ENCODE measurements at places on chromosomes 6 and 20.

DNA sequence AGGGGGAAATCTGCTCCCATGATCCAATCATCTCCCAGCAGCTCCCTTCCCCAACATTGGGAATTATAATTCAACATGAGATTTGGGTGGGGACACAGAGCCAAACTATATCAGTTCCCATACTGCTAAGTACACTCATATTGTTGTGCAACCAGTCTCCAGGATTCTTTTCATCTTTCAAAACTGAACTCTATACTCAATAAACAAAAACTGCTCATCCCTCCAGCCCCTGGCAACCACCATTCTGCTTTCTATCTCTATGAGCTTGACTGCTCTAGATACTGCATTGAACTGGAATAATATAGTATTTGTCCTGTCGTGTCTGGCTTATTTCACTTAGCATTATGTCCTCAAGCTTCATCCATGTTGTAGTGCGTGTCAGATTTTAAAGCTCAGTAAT lies 42.9 kb downstream of the STX11 start:
- no peak for DNase-seq

- DNase-seq = no peak
These were observed 945.8 kb upstream of the ADGRB3 start for GRCh38 chr6:67689329-67689728.

- DNase-seq = no peak
These were observed 105.9 kb downstream of the MYB start for GRCh38 chr6:135286962-135287538.

DNA sequence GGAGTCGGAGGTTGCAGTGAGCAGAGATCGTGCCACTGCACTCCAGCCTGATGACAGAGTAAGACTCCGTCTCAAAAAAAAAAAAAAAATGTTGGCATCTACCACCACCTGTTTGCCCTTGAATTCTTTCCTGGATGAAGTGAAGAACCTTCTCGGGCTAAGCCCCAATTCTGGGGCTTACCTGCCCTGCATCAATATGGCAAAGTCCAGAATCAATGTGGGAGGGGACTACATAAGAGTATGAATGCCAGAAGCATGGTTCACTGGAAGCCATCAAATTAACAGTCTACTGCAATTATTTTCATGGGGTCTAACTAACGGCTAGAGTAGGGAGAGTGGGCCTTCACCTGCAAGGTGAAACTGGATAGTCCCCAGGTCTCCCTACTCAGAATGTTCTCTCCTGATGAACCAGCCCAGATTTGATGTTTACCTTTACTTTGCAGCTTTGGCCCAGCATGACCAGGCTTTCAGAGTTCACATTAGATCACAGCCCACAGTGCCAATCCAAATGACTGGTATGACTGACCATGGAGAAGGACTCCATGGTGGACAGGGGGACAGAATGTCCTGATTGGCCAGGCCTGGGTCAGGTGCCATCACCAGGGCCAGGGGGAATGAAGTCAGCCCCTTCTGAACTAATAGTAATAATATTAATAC lies 7.0 kb upstream of the RALY start:
- no peak for DNase-seq

DNA sequence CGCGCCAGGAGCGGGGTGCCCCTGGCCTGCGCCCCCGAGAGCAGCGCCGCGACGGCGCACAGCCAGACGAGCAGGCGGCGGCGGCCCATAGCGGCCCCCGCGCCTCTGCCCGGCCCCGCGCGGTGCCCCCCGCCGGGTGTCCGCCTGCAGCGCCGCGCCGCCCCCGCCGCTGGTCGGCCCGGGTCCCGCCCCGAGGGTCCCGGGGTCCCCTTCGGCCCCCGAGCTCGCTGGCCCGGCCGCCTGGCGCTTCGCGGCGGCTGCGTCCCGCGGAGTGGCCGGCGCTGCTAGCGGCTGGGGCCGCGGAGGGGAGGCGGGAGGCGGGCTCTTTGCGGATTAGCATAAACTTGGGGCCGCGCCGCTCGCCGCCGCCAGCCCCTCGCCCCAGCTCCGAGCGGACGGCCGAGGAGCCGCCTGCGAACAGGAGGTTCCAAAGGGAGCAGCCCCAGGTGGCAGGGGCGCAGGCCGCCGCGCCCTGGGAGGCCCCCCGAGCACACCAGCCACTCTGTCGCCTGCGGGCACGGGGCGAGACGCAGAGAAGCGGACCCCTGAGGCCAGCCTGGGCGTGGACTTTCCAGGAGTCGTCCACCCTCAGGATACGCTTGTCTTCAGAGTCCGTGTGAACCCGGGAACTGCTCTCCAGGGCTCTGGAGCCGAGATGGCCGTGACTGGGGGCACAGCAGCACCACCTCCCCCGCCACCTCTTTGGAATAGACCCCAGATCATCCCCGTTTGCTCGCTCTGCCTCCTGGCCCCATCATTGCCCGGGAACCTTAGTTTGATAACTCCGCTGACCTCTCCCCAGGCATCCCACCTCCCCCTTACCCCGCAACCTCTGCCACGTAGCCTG lies at the start of gene EMILIN3:
Gene EMILIN3 (minus strand): TSS at position 273 of the 847 bp plus-strand sequence. CDS start 184 bp downstream, at position 89.
- DNase-seq = no peak

- no peak for DNase-seq
These were observed 282.1 kb downstream of the UST start for GRCh38 chr6:149028767-149029405.

DNA sequence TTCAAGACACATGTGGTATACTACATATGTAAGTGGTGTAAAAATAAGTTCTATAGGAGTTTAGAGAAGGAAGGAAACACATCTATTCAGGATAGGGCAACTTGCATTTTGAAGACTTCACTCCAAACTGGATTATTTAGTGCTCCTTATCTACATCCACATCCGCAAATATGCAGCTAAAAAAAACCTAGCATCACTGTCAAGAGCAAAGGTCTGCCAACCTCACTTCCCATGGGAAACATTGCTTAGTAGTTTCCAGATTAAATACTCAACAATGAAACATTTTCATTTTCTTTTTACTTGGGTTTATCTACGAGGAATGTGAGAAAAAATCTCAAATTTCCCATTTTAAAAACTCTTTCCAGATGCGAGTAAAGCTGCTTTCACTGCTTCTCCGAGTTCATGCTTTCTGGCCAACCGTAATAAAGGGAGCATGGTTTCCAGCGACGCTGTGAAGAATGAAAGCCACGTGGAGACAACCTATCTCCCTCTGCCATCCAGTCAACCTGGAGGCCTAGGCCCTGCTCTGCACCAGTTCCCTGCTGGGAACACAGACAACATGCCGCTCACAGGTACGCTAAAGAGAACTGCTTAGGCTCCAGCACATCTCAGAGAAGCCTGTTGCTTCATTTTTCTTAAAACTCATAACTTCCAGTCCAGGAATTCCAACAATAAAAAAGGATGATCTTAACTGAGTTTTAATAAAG lies 48.2 kb downstream of the RFX6 start:
- no peak for DNase-seq

DNA sequence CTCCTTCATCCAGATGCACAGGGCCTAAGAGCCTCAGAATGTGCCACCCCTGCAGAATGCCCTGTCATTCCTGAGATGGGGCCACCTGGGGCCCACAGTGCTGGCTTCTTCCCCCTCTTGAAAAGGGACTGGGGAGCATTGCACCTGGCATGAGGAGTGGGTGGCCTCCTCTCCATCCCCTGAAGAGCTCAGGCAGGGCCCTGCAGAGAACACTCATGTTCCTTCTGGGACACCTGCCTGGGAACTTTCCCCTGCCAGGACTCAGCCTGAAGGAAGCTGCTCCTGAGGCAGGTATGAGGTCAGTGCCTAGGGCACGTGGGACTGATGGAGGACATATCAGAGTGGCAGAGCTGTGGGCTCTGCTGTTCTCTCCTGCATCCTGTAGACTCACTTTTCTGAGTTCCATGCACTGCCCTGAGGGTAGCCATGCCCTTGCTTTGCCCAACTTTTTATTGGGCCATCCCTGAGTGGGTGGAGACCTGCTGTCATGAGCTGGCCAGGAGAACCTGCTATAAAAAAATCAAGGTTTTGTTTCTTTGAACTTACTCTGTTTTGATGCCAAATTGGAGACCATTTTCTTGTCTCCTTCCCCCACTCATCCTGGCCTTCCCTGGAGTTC lies 19.5 kb downstream of the CCDC167 start:
- DNase-seq = no peak

DNA sequence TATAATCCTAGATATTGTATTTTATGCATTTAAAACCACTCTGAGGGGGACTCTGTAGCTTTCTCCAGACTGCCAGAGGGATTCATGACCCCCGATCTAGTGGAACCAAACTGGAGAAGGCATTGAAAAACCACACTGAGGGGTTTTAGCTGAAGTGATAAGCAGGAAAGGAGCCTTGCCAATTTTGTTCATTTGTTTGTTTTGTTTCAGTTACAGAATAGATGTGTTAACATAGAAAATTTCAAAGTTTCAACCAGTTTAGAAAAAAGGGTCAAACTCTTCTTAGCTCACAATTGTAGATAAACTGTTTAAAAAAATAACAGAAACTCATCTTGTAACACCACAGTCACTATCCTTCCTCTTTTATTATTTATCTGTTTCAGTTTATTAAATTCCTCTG lies 19.8 kb downstream of the TAB2 start:
- no peak for DNase-seq

DNA sequence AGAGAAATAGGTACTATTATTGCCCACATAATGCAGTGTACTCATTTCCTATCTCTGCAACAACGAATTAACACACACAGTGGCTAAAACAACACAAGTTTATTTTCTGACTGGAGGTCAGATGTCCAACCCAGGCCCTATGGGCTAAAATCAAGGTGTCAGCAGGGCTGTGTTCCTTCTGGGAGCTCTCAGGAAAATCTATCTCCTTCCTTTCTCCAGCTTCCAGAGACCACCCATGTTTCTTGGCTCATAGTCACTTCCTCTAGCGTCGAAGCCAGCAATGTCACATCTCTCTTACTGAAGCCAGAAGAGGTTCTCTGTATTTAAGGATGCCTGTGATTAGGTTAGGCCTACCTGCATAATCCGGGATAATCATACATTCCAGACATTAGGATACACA lies 60.9 kb upstream of the TOP1 start:
- DNase-seq = no peak

- no peak for DNase-seq
These were observed 40.3 kb upstream of the CNKSR3 start for GRCh38 chr6:154550779-154551178.

Measured in activated T-cell treated with anti-CD3 and anti-CD28 coated beads, Interleukin-2, amount 50 U/mL, for 1 hour (primary cell).